ENCODE measurements at places on chromosomes 13 and 19.

GRCh38 chr19:10864538-10864899, 6.8 kb upstream of the CARM1 start:
- DNase-seq: peak; percentile 81

DNA sequence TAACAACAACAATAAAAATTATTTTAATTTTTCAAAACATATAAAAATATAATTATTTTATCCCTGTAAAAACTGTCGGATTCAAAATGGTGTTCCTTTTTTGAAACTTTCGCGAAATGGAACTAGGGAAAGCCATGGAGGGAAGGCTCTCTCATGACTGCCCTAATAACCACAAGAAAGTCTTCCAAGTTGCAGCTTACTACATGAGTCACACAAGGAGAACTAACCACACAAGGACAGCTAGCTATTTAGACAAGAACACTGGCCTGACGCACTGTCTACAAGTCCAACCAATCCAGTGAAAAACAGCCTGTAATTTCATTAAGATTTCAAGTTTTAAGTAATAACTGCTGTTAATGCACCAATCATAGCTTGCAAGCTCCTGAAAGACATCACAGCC, 319.2 kb upstream of the PCDH9 start:
- DNase-seq: no peak

- no peak for DNase-seq
These were observed 3.2 kb downstream of the MAG start for GRCh38 chr19:35294859-35295791.

- no peak for DNase-seq
These were observed 32.4 kb downstream of the GPR42 start for GRCh38 chr19:35403116-35403760.

DNA sequence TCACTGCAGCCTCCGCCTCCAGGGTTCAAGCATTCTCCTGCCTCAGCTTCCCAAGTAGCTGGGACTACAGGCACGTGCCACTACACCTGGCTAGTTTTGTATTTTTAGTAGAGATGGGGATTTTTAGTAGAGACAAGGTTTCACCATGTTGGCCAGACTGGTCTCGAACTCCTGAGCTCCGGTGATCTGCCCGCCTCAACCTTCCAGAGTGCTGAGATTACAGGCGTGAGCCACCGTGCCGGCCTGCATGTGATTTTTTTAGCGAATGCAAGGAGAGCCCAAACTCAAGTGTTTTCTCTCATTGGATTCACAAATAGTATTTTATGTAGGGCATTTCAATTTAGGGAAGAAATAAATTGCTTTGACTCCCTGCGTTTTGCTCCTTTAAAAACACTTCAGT, 4.4 kb downstream of the ZMYM2 start:
- no peak for DNase-seq

All from CD4-positive, alpha-beta T cell treated with Interleukin-21 for 1 hour (primary cell).